ENCODE measurements at places on chromosomes 1 and 21.

- H3K36me3 ChIP-seq, result no peaks in the 10 kb centered on the region
- no peak overlapping the region for H3K27ac ChIP-seq
- peaks cover 4% of the 10 kb centered on the region for H3K4me1 ChIP-seq
- no peak for DNase-seq
Measured at GRCh38 chr1:85125891-85126290, 74.9 kb downstream of the SYDE2 start.

GRCh38 chr1:180696361-180696760 is 64.5 kb downstream of the XPR1 start:
- peaks cover 15% of the 10 kb centered on the region for H3K36me3 ChIP-seq
- no peaks in the 10 kb centered on the region for H3K27me3 ChIP-seq
- no peak overlapping the region for H3K27ac ChIP-seq

GRCh38 chr1:154867841-154868605 is 2.1 kb downstream of the KCNN3 start:
- peaks cover 48% of the 10 kb centered on the region for H3K27me3 ChIP-seq
- no peak overlapping the region for H3K27ac ChIP-seq
- H3K36me3 ChIP-seq, result no peaks in the 10 kb centered on the region
- no peak for DNase-seq
- H3K4me3 ChIP-seq, result peak overlapping the region; percentile 79
- H3K4me1 ChIP-seq, result peaks cover 53% of the 10 kb centered on the region

GRCh38 chr21:34835526-34835925 is 166.7 kb downstream of the CLIC6 start:
- peaks cover 6% of the 10 kb centered on the region for H3K4me1 ChIP-seq
- no peak overlapping the region for H3K4me3 ChIP-seq
- peaks cover 4% of the 10 kb centered on the region for H3K36me3 ChIP-seq

DNA sequence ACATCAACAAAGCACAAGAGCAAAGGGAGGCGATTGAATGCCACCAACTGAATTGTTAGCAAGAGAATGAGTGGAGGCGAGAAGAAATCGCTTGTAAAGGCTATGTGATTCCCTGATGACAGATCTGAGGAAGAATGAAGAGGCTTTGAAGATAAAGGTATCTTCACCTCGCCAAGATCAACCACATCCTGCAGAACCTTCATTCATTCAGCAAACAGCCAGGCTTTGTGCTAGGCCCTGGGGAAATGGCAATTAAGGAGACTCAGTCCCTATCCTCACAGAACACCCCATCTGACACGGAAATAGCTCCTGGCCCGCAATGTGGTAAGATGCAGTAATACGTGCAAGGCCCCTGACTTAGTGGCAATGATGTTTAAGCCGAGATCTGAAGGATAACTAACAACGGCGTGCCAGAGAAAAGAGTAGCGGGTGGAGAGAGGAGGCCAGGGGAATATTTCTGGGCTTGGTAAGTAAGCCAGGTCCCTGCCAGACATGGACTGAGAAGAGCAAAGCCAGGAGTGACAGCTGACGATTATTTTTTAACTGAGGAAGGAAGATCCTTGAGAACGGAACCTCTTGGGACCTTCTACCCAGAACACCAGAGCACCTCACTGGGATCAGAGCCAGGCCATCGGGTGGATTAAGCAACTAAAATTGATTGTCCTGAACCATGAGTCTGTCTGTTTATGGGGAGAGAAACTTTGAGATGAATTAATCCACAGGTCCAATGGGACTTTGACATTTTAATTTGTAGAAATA is 4.6 kb upstream of the VSIG8 start:
- no peak for DNase-seq
- H3K27me3 ChIP-seq, result peaks cover 29% of the 10 kb centered on the region
- H3K4me3 ChIP-seq, result no peak overlapping the region
- H3K27ac ChIP-seq, result no peak overlapping the region

GRCh38 chr1:81820765-81821164 is 20.0 kb downstream of the ADGRL2 start:
- peaks cover 23% of the 10 kb centered on the region for H3K4me1 ChIP-seq
- H3K36me3 ChIP-seq, result peaks cover 24% of the 10 kb centered on the region
- no peak overlapping the region for H3K4me3 ChIP-seq
- DNase-seq, result no peak
- no peaks in the 10 kb centered on the region for H3K27me3 ChIP-seq

- no peak overlapping the region for H3K4me3 ChIP-seq
- no peak for DNase-seq
- no peak overlapping the region for H3K27ac ChIP-seq
- H3K4me1 ChIP-seq, result peaks cover 17% of the 10 kb centered on the region
- H3K36me3 ChIP-seq, result peaks cover 30% of the 10 kb centered on the region
- H3K27me3 ChIP-seq, result peaks cover 35% of the 10 kb centered on the region
Measured at GRCh38 chr1:6185635-6186382, 5.7 kb upstream of the CHD5 start.

GRCh38 chr1:221839321-221839720 is 97.4 kb upstream of the DUSP10 start:
- no peak overlapping the region for H3K27ac ChIP-seq
- no peaks in the 10 kb centered on the region for H3K36me3 ChIP-seq
- DNase-seq, result no peak
- no peak overlapping the region for H3K4me3 ChIP-seq
- no peaks in the 10 kb centered on the region for H3K4me1 ChIP-seq

- H3K4me1 ChIP-seq, result peaks cover 55% of the 10 kb centered on the region
- peaks cover 4% of the 10 kb centered on the region for H3K27me3 ChIP-seq
- peak overlapping the region; percentile 98 for H3K27ac ChIP-seq
- DNase-seq, result peak; percentile 84
Measured at GRCh38 chr1:43549921-43550597, 19.4 kb downstream of the PTPRF start.

GRCh38 chr1:197787056-197787455 is 11.8 kb upstream of the DENND1B start:
- no peak overlapping the region for H3K4me3 ChIP-seq
- H3K36me3 ChIP-seq, result no peaks in the 10 kb centered on the region
- no peaks in the 10 kb centered on the region for H3K27me3 ChIP-seq
- peaks cover 7% of the 10 kb centered on the region for H3K4me1 ChIP-seq

DNA sequence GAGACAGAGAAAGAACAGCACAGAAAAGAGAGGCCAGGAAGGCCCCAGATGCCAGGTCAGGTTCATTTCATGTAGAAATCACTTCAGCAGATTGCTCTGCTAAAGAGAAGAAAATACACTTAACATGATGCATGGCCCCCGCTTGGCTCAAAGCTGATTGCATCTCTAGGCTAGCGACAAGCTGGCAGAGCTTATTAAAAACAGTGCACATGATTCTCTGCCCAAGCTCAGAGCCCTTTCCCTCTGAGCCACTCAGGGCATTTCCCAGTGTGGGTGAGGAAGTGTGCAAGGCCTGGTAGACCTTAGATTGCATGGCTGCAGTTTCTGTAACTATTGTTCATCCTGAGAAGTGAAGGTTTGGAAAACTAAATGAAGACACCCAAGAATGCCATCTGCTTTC is 3.3 kb upstream of the CAPN9 start:
- peak overlapping the region; percentile 46 for H3K4me3 ChIP-seq
- H3K27ac ChIP-seq, result peak overlapping the region; percentile 59
- no peaks in the 10 kb centered on the region for H3K36me3 ChIP-seq

DNA sequence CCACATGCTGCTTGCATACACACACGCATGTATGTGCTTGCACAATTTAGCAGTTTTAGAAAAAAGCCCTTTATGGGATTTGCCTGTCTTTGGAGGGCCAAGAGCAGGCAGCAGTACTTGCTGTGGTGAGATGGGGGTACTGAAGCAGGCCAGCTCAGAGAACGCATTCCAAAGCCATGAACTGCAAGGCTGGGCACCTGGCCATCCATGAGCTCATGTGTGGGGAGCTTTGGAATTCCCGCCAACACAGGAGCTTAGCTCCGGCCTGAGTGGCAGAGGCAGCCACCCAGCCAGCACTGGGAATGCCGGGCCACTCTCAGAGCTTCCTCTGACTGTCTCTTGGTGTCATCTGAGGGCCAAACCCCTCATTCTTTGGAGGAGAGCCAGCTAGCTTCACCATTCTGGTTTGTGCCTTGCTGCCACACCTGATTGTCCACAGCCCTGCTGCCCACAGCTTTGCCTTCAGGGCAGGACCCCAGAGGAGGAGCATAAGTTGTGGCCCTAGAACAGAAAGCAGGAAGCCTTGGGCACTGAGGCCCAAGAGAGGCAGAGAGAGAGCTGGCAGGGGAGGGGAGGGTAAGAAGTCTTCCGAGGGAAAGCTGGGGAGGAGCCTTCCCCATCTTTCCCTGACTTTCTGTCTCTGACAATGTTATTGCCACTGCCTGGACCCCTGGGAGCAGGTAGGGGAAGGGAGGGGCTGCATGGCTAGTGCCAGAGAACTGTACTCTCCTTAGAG is 92.1 kb upstream of the POU3F1 start:
- peaks cover 30% of the 10 kb centered on the region for H3K4me1 ChIP-seq
- H3K4me3 ChIP-seq, result no peak overlapping the region
- H3K27me3 ChIP-seq, result peaks cover 72% of the 10 kb centered on the region

GRCh38 chr1:245079021-245079609 is 75.7 kb upstream of the KIF26B start:
- no peaks in the 10 kb centered on the region for H3K27me3 ChIP-seq
- H3K27ac ChIP-seq, result no peak overlapping the region
- DNase-seq, result no peak
- H3K4me3 ChIP-seq, result no peak overlapping the region
- no peaks in the 10 kb centered on the region for H3K4me1 ChIP-seq

- no peaks in the 10 kb centered on the region for H3K36me3 ChIP-seq
- H3K27ac ChIP-seq, result peak overlapping the region; percentile 74
- H3K4me1 ChIP-seq, result peaks cover 9% of the 10 kb centered on the region
- DNase-seq, result no peak
- peak overlapping the region; percentile 85 for H3K4me3 ChIP-seq
Measured at GRCh38 chr21:43719748-43720538, 1.0 kb downstream of the PDXK start.

GRCh38 chr1:13682444-13682843 is 17.5 kb upstream of the PRDM2 start:
- peaks cover 29% of the 10 kb centered on the region for H3K27me3 ChIP-seq
- H3K4me3 ChIP-seq, result no peak overlapping the region
- no peaks in the 10 kb centered on the region for H3K36me3 ChIP-seq
- no peaks in the 10 kb centered on the region for H3K4me1 ChIP-seq
- no peak overlapping the region for H3K27ac ChIP-seq

DNA sequence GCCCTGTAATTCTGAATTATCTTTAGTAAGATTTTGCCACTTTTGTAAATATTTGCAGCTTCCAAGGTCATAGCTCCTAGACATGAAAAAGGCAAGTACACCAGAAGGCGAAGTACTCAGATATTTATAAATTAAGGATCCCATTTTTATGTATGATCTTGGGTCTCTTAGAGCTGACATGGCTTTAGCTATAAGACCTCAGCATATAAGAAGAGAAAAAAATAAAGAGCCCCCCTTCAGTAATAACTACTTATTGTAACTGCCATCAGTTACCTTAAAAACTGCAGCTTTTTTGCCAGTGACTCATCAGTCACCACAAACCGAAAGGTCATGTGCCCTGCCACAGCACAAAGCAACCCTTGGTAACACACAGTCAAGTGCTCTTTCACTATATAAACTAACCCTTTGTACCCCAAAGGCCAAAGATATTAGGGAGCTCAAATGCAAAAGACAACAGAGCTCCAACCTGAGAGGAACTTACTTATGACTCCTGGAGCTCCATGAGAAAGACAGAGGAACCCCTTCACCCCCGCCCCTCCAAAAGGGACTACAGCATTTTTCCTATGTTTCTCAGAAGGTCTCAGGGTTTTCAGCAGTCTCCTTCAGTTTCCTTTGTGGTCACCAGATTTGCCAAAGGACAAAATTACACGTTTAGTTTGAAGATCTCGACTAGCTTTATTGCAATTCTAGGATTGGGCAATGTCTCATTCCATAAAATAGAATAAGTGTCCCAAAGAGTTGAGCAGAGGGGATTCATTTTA is 219.8 kb upstream of the DUSP10 start:
- H3K27ac ChIP-seq, result peak overlapping the region; percentile 5
- H3K4me1 ChIP-seq, result peaks cover 10% of the 10 kb centered on the region
- no peak overlapping the region for H3K4me3 ChIP-seq
- no peak for DNase-seq
- peaks cover 3% of the 10 kb centered on the region for H3K27me3 ChIP-seq

DNA sequence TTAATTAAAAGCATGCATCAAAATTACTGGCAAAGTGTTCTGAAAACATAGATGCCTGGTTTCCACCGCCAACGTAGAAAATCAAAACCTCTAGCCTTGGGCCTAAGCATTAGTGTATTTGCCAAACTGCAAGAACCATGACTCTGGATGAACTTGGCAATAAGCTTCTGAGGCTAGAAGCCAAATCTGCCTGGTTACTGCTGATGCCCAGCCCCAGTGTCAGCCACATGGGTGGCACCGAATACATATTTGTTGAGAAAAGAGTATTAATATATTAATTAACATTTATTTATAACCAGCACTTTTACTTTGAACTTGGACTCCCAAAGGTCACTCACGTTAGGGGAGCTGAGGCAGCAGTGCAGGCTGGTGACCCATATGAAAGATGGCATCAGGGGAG is 140.6 kb upstream of the HMGB4 start:
- DNase-seq, result no peak
- H3K27me3 ChIP-seq, result peaks cover 7% of the 10 kb centered on the region
- no peaks in the 10 kb centered on the region for H3K4me1 ChIP-seq
- no peak overlapping the region for H3K4me3 ChIP-seq
- H3K36me3 ChIP-seq, result no peaks in the 10 kb centered on the region

- no peaks in the 10 kb centered on the region for H3K27me3 ChIP-seq
- no peak overlapping the region for H3K4me3 ChIP-seq
- DNase-seq, result no peak
- H3K4me1 ChIP-seq, result peaks cover 25% of the 10 kb centered on the region
- H3K36me3 ChIP-seq, result no peaks in the 10 kb centered on the region
- H3K27ac ChIP-seq, result no peak overlapping the region
Measured at GRCh38 chr1:234999513-234999940, 129.1 kb downstream of the TOMM20 start.

DNA sequence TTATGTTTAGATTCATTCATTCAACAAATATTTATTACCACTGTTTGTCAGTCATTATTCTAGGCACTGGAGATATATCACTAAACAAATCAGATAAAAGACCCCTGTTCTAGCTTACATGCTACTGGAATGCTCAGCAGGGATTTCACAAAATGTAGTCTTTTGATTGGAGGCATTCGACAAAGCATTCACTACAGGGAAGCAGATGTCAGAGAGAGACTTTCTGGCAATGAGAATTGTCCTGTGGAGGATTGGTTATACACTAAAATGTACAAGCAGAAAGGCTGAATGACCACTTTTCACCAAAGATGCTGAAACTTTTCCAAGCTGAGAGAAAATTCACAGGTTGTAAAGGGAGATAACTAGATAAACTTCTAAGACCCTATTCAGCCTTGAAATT is 57.7 kb downstream of the SCMH1 start:
- H3K27me3 ChIP-seq, result no peaks in the 10 kb centered on the region
- no peaks in the 10 kb centered on the region for H3K4me1 ChIP-seq
- no peak overlapping the region for H3K4me3 ChIP-seq

- no peaks in the 10 kb centered on the region for H3K36me3 ChIP-seq
- no peak for DNase-seq
- peak overlapping the region; percentile 80 for H3K4me3 ChIP-seq
- H3K4me1 ChIP-seq, result no peaks in the 10 kb centered on the region
Measured at GRCh38 chr1:100538913-100539835, 1.2 kb downstream of the GPR88 start.
